ENCODE measurements at places on chromosomes 5 and 9.

DNA sequence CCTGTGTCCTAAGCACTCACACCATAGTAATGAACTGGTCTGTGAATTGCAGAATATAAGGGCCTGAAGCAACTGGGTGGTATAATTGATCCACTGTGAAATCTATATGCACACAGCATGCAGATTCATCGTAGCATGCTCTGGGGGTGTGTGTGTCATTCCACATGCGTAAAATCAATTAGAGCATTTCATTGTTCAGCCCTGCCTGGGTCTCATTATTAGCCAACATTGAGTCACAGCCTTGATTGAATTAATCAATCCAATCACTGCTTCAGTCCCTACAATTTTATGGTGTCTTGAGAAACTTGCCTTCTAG is 248.0 kb downstream of the ADAMTSL1 start:
- DNase-seq = no peak

GRCh38 chr5:35029333-35029732 is 18.4 kb downstream of the AGXT2 start:
- peak; percentile 85 for DNase-seq

GRCh38 chr9:124251204-124251603 is 6.5 kb upstream of the NEK6 start:
- no peak for DNase-seq

GRCh38 chr5:124736082-124736804 is 10.2 kb downstream of the ZNF608 start:
- peak; percentile 90 for DNase-seq

DNA sequence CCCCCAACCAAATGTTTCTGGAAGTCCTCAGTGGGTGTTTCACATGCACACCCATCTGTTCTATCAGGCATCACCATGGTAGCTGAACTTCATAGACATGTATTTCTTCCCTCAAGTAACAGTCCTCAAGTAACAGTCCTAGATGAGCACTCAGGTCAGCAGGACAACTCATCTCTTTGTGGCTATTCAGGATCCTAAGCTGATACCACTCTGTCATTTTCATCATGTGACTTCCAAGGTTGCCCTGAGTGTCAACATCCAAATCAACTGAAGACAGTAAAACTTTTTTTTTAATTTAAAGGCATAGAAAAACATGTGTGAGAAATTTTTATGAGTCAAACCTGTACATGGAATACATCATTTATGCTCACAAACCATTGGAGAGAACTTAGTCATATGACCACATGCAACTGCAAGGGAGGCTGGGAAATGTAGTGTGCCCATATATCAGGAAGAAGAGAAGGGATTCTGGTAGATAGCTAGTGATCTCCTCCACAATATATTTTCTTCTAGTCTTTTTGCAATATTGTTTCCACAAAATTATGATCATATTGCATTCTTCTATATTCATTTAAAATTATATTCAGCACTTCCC is 64.2 kb upstream of the FST start:
- no peak for DNase-seq

GRCh38 chr5:178123094-178123965 is 7.5 kb upstream of the RMND5B start:
- no peak for DNase-seq

DNA sequence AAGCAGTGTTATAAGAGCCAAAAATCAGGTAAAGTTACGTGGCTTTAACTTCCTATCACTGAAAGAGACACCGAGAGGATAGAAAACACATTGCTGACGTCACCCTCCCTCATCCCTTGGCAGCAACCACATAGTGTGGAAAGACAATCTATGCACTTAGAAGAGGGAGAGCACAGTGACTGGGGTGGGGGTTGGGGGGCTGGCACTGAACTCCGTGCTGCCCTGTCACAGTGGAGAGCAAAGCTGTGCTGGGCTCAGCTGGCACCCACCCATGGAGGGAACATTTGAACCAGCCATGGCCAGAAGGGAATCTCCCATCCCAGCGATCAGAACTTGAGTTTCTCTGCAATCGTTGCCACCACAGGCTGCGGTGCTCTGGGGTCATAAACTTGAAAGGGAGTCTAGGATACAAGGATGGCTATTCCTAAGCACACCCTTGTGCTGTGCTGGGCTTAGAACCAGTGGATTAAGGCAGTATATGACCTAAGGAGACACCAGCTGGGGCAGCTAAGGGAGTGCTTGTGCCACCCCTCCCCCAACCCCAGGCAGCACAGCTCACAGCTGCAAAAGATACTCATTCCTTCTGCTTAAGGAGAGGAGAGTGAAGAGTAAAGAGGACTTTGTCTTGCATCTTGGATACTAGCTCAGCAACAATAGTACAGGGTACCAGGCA is 73.4 kb downstream of the KIAA0825 start:
- DNase-seq = no peak

DNA sequence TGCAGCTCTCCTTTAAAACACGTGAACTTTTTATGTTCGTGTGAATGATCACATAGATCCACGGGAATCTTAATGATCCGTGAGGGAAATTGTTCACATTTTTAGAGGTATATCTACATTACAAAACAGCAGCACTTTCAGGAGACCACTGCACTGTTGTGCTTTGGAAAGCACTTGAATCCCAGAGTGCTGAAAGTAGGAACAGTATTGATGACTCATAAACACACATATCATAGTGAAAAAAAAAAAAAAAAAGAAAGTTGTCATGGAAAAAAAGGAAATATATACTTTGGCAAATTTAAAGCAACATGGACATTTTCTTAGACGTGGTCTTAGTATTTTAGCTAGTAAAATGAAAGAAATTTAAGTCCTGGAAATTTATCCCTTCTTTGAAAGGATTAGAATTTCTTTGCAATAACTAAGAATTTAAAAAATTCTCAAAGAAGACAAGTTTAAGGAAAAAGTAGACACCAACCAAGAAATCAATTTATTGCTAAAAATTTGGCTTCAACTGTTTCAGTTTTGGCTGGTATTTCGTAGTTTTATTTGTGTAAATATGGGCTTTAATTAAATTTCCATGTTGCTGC is 55.4 kb downstream of the ADGRV1 start:
- peak; percentile 31 for DNase-seq

DNA sequence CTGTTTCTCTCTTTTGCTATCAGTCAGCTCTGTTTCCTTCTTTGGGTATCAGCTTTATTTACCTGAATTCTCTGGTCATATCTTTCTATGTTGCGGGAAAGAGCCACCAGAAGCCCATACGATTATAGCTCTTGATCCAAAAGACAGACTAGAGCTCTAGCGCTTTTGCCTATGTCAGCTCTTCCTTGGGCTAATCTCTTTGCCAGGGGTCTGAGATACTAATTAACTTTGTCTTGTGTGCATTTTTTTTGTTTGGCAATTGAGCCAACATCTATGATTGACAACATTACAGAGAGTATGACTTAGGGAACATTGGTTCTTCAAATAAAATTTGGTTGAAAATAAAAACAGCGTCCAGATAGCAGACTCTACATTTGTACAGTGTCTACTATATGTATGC is 603.0 kb downstream of the KCTD16 start:
- DNase-seq = no peak

- DNase-seq = no peak
Measured at GRCh38 chr9:133109931-133110650, 10.9 kb downstream of the RALGDS start.

DNA sequence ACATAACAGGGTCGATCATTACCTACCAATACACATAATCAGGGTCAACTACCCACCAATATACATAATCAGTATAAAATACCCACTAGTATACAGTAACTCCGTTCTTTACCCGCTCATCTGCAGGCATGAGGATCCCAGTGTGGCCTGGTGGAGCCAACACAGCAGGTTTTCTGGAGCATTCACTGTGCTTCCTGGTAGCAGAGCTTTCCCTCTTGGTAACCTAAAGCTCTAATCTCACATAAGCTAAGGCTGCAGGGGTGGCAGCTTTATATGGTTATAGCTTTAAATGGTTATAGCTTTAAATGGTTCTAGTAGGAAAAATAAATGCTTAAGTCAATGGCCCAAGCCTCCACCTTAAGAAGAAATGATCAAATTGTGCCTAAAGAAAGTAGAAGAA is 11.9 kb downstream of the LCN1 start:
- DNase-seq = no peak

DNA sequence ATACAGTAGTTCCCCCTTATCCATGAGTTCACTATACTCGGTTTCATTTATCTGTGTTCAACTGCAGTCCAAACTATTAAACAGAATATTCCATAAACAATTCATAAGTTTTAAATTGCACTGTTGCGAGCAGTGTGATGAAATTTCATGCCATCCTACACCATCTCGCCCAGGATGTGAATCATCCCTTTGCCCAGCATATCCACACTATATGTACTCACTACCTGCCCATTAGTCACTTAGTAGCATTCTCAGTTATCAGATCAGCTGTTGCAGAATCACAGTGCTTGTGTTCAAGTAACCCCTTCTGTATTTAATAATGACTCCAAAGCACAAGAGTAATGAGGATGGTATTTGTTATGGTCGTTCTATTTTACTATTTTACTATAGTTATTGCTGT is 51.5 kb downstream of the SHOC1 start:
- DNase-seq = peak; percentile 61

DNA sequence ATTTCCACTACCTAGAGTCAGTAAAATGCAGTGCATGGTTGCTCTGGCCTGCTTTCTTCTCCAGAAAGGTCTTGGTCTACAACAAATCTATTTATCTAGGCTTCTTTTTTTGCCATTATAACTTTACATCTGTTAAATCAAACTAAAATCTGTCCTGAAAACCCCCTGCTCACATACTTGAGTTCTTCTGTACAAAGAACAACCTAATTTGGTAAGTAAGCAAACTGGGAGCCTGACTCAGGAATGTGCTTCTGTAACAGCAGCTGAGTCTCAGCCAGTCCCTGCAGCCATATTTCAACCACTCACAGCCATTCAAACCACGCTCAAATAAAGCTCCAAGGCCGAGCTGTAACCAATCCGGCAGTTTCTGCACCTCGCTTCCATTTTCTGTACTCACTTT is 95.8 kb downstream of the PLPP1 start:
- DNase-seq = peak; percentile 88

DNA sequence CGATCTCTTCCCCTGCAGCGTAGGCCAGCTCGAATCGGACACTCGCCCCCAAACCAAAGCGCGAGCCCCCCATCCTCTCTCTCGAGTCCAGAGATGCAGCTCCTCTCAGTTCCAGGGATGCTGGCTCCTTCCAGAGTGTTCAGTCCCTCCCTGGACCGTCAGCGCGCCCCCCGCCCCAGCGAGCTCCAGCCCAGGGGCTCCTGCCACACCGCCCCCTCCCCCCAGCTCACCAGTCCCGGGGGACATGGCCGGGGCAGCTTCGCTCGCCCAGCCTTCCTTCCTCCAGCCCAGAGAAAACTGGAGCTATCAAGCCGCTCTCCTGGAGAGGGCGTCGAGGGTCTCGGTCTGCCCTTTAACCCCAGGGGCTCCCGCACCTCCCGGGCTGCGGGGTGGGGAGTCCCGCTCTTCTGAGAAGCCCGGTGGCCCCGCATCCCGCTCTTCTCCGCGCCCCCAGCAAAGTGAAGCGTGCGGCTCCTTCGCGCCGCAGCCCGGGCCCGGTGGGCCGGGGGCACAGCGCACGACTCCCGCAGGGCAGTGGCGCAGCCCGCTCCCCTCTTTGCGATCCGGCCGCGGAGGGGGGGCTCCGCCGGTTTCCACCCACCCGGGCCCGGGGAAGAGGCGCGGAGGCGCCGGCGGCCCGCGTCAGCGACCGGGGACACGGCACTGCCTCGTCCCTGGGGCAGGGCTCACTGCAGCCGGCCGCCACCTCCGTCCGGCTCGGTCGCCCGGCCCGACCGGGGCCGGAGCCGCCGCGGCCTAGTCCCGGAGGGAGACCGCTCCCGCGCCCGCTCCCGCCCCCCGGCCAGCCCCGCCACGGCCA is 587 bp downstream of the MIER3 start:
- DNase-seq = peak; percentile 5

DNA sequence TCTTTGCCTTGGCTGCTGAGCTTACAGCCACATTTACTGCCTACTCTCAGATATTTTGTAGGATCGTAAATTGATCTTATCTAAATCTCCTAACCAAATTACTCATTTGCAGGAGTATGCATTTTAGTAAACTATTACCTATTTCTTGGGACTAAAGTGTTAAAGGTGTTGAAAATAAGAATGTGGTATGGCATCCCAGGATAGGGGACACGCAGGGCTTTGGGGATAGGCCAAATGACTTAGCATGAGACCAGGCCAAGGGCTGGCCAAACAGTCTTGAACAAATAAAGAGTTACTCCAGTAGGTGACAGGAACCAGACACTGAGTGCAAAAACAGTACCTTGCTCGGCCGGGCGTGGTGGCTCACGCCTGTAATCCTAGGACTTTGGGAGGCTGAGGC is 25.1 kb downstream of the TBC1D2 start:
- no peak for DNase-seq

DNA sequence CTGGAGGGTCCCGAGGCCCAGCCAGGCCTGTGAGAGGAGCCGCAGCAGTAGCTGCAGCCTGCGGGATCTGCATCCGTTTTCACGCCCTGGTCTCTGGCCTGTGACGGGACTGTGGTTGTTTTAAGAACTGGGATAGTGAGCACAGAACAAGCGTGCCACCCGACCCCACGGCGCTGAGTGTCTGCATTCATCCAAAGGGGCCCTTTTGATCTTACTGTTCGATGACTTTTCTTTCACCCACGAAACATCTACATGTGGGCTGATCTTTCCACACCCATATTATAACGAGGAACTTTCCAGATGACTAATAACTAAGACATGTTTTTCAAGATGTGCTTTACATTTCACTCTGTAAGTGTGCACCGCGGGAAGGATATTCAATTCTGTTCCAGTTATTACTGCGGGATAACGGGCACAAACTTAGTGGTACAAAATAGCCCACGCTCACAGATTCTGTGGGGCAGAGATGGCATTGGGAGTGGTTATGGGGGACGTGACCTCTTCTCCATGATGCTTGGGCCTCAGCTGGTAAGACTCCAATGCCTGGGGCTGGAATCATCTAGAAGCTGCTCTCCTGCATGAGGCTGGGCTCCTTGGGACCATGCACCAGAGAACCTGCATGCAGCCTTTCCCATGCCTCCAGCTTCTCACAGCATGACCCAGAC is 165.0 kb downstream of the SYK start:
- DNase-seq = peak; percentile 76

- no peak for DNase-seq
Measured at GRCh38 chr5:168962306-168962705, 338.6 kb downstream of the SLIT3 start.

- DNase-seq = no peak
Measured at GRCh38 chr5:113474100-113474728, 14.0 kb downstream of the MCC start.

- DNase-seq = no peak
Measured at GRCh38 chr9:114914139-114914538, 16.3 kb downstream of the TNFSF8 start.

DNA sequence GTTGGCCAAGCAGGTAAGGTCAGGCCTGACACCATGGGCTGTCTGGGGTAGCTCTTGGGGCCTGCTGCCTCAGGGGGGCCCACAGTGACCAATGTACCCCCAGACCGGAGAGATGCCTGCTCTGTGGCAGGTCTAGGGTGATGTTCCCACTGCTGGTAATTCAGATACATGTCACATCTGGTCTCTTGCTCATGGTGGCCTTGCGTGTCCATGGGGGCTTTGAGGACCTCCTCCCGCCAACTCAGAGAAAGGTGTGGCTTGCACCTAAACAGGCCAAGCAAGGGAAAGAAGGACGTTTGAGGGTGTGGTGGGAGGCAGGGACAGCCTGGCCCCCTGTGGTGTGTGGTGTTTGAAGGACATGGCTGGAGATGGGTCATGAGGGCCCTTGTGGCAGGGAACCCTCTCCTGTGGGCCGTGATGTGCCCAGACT is 75.2 kb downstream of the PHF2 start:
- DNase-seq = no peak

Data from astrocyte of the spinal cord (primary cell).